ENCODE measurements at places on chromosomes 6 and 20.
A peak's percentile ranks its signal among the peaks of the same experiment; 100 is the strongest.

DNA sequence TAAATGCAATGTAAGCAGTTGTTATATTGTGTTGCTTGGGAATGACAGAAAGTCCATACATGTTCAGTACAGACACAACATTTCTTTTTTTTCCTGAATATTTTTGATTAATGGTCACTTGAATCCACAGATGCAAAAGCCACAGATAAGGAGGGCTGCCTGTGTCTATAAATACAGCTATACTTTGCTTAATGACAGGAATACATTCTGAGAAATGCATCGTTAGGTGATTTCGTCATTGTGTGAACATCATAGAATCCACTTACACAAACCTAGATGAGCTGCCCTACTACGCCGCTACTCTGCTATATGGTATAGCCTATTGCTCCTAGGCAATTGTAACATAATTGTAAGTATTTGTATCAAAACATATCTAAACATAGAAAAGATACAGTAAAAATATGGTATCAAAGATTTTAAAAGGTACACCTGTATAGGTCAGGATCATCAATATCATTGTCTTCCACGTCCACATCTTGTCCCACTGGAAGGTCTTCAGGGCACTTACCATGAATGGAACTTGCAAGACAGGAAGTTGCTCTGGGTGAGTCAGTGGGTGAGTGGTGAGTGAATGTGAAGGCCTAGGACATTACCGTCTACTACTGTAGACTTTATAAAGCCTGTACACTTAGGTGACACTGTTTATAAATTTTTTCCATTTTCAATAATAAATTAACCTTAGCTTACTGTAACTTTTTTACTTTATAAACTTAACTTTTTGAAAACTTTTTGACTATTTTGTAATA lies 27.9 kb upstream of the POPDC3 start:
- DNase-seq: no peak

GRCh38 chr6:21193790-21194475 lies 399.6 kb upstream of the SOX4 start:
- DNase-seq: no peak

DNA sequence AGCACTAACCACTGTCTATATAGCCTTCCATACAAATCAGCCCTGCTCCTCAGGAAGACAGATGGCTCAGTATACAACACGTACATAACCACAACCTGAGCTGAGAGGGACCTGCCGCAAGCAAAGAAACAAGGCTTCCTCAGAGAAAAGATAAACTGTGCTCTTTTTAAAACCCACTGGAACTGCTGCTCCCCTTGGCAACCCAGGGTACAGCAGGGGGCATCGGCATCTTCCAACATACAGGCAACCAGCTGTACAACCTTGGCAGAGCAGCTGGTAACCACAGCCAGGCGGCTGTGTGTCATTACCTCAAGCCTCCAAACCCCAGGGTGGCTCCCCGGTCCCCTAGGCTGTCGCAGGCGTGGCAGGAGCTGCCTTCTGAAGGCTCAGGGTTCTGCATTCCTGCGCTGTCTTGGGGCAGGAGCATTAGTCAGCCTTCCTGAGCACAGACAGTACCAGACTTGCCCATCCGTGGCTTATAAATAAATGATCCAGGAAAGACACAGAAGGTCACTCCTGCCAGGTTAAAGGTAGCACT lies 249.5 kb downstream of the ADGRG6 start:
- DNase-seq: no peak

GRCh38 chr6:10659699-10660348 lies 34.6 kb downstream of the C6orf52 start:
- no peak for DNase-seq

- DNase-seq: no peak
Measured at GRCh38 chr6:14509120-14509519, 391.5 kb downstream of the CD83 start.

- no peak for DNase-seq
Measured at GRCh38 chr6:136600818-136601217, 50.6 kb upstream of the MAP7 start.

- no peak for DNase-seq
Measured at GRCh38 chr20:24378661-24379483, 90.6 kb upstream of the SYNDIG1 start.

DNA sequence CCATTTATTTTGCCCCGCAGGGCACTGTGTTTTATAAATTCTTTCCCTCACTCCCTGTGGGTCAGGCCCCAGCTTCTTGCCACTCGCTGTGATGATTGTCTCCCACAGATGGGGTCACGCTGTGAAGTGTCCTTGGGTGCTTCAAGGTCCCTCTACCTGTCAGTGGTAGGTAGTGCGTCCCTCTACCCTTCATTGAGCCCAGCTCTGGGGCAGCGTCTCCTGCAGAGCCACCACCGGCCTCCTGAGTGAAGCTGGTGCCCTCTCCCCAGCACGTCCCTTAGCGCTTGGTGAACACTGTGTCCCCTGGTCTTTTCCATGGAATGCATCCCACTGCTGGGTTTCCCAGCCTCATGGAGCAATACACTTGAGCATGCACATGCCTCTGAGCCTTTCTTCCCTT lies 108.2 kb downstream of the NRN1 start:
- no peak for DNase-seq

DNA sequence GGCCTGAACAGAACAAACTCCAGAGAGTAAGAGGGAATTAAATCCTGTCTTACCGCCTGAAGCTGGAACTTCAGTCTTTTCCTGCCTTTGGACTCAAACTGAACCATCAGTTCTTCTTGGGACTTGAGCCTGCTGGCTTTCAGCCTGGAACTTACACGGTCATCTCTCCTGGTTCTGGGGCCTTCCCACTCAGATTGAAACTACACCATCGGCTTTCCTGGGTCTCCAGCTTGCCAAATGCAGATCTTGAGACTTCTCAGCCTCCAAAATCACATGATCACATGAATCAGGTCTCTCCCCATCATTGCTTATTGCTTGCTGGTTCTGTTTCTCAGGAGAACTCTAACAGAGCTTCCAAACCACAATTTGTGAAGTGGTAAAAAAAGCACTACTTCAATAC lies 276.3 kb downstream of the KIF16B start:
- DNase-seq: peak; percentile 66

GRCh38 chr20:39358052-39358451 lies 395.9 kb downstream of the DHX35 start:
- no peak for DNase-seq

GRCh38 chr6:4518506-4518905 lies 257.7 kb upstream of the CDYL start:
- no peak for DNase-seq

DNA sequence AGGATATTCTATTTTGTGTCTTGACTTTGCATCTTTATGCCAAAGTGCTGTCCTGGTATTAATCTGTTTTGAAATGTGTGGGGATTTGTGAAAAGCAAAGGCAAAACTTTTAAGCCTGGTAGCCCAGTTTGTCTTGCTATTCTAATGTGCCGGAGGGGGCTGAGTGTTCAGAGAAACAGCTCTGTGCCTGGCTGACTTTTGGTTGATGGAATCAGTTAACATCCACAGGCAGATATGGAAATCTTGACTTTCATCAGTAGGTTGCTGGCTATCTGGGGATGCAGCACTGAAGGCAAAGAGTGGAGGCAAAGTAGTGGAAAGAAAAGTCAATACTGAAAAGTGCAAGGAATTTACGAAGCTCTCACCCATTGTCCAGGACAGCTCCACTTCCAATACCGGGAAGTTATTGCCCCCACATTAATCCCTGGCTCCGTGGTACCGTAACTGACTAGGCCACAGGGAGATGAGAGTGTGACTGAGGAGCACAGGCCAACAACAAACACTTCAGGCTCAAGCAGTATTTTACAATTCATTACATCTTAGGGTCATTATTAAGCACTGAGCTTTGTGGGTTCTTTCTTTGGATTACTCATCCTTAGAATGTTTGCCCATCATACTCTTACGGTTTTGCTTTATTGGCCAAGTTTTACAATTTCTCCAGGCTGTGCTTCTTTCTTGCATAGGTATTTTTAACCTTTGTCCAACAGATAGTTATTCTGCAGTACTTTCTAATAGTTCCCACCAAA lies 164.6 kb downstream of the MTFR2 start:
- no peak for DNase-seq
